Lower lobe of right lung (tissue), 2 donors: ENCODE measurements at places on chromosomes 5 and 9. TPM values are rescaled to one million over a fixed set of nuclear protein-coding genes. Genes with fewer than 3 reads are reported as not detected.

DNA sequence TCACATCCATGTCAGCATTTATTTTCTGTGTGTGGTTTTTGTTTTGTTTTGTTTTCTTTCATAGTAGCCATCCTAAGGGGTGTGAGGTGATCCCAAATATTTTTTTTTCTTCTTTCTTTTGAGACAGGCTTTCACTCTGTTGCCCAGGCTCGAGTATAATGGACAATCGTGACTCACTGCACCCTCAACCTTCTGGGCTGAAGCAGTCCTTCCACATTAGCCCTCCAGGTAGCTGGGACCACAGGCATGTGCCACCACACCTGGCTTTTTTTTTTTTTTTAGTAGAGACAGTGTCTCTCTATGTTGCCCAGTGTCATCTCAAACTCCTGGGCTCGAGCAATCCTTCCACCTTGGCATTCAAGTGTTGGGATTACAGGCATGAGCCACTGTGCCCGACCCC, 59.1 kb downstream of the CDC42SE2 start:
- H3K27me3 ChIP-seq: no peaks in the 10 kb centered on the region
- H3K4me3 ChIP-seq: no peak overlapping the region
- H3K36me3 ChIP-seq: peaks cover 11% of the 10 kb centered on the region
- DNase-seq: no peak
- H3K27ac ChIP-seq: no peak overlapping the region
- H3K4me1 ChIP-seq: peaks cover 8% of the 10 kb centered on the region

DNA sequence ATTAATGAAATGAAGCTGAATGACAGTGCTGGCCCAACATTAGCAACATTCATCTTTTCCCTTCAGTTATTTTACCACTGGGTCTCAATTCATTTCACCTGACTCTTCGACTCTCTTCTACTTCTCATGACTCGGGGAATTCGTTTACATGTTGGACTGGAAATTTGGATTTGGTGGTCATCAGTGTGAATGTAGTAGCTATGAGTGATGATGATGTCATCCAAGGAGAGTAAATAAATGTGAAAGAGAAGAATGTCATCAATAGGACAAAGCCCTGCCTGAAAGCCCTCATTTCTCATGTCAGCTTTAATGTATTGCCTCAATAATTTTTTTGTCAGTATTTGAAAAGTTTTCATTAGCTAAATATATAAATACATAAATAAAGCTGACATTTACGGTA, 21.9 kb upstream of the CFAP95 start:
- H3K4me1 ChIP-seq: no peaks in the 10 kb centered on the region
- no peaks in the 10 kb centered on the region for H3K36me3 ChIP-seq
- H3K4me3 ChIP-seq: no peak overlapping the region
- no peak for DNase-seq

DNA sequence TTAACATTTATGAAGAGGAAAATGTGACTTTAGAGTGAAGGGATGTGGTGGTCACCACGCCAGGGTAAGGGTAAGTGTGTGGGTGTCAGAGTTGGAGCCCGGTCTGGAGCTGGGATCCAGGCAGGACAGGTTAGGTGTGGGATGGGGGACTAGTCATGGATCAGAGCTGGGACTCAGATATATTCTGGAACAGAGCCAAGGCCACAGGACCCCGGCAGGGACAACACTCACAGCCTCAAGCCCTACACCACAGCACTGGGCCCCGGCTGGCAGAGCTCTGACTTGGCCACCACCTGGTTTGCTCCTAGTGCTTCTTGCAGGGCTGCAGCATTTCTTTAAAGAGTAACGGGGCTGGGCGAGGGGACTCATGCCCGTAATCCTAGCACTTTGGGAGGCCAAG, 47.4 kb downstream of the C5orf15 start:
- H3K27ac ChIP-seq: no peak overlapping the region

GRCh38 chr5:40001796-40002195, 577.0 kb upstream of the DAB2 start:
- H3K4me3 ChIP-seq: no peak overlapping the region
- no peak for DNase-seq
- H3K4me1 ChIP-seq: no peaks in the 10 kb centered on the region
- H3K27ac ChIP-seq: no peak overlapping the region
- no peaks in the 10 kb centered on the region for H3K36me3 ChIP-seq

GRCh38 chr5:65481635-65482295, at the start of gene ADAMTS6:
Gene ADAMTS6 (minus strand): TSS chr5:65481920. CDS start chr5:65473673, 8,247 bp downstream.
- peak within 1 kb of the TSS; percentile 60 for H3K4me3 ChIP-seq
- H3K4me1 ChIP-seq: peaks cover 18% of the 10 kb centered on the region
- H3K27ac ChIP-seq: peak within 1 kb of the TSS; percentile 76
- peak; percentile 87 for DNase-seq
- no peaks in the 10 kb centered on the region for H3K27me3 ChIP-seq

- no peaks in the 10 kb centered on the region for H3K4me1 ChIP-seq
- H3K27ac ChIP-seq: no peak overlapping the region
- no peaks in the 10 kb centered on the region for H3K27me3 ChIP-seq
- no peak overlapping the region for H3K4me3 ChIP-seq
- no peak for DNase-seq
- no peaks in the 10 kb centered on the region for H3K36me3 ChIP-seq
These were observed 37.6 kb downstream of the MAST4 start for GRCh38 chr5:66633754-66634153.

DNA sequence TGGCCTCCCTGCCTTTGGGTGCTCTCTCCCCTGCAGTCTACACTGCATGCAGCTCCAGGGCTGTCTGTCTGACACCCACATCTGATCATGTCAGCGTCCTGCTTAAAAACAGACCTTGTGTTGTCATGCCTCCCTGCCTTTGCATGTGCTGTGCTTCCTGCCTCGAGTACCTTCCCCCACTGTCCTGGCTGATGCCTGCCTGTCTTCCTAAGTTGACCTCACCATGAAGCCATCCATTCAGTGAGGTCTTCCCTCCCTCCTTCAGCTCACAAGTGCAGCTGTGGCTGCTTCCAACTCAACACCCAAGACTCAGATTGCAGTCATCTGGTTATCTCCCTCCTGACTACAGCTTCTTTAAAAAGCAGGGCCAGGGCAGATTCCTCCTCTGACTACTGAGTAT, 5.5 kb downstream of the ANGPTL2 start:
- H3K4me3 ChIP-seq: no peak overlapping the region
- no peak for DNase-seq
- no peaks in the 10 kb centered on the region for H3K27me3 ChIP-seq
- peaks cover 22% of the 10 kb centered on the region for H3K4me1 ChIP-seq
- H3K27ac ChIP-seq: no peak overlapping the region
- H3K36me3 ChIP-seq: no peaks in the 10 kb centered on the region

GRCh38 chr9:36746415-36746814, 173.7 kb downstream of the MELK start:
- DNase-seq: no peak
- H3K36me3 ChIP-seq: no peaks in the 10 kb centered on the region
- H3K27ac ChIP-seq: no peak overlapping the region
- H3K27me3 ChIP-seq: peaks cover 27% of the 10 kb centered on the region
- H3K4me1 ChIP-seq: no peaks in the 10 kb centered on the region

- H3K27me3 ChIP-seq: no peaks in the 10 kb centered on the region
- no peaks in the 10 kb centered on the region for H3K4me1 ChIP-seq
- H3K36me3 ChIP-seq: peaks cover 57% of the 10 kb centered on the region
These were observed 34.0 kb downstream of the MTRR start for GRCh38 chr5:7902666-7903625.

- peak overlapping the region; percentile 21 for H3K27ac ChIP-seq
- peaks cover 65% of the 10 kb centered on the region for H3K36me3 ChIP-seq
- H3K4me3 ChIP-seq: no peak overlapping the region
These were observed 11.0 kb downstream of the LPCAT1 start for GRCh38 chr5:1512541-1513291.

- peaks cover 3% of the 10 kb centered on the region for H3K4me1 ChIP-seq
- H3K4me3 ChIP-seq: no peak overlapping the region
- H3K27me3 ChIP-seq: no peaks in the 10 kb centered on the region
- no peak overlapping the region for H3K27ac ChIP-seq
These were observed 43.5 kb upstream of the RNF38 start for GRCh38 chr9:36443581-36443980.

- H3K27ac ChIP-seq: peak overlapping the region; percentile 92
- no peaks in the 10 kb centered on the region for H3K27me3 ChIP-seq
- H3K36me3 ChIP-seq: no peaks in the 10 kb centered on the region
- no peak for DNase-seq
- peaks cover 39% of the 10 kb centered on the region for H3K4me1 ChIP-seq
- H3K4me3 ChIP-seq: peak overlapping the region; percentile 84
These were observed 256 bp upstream of the CLINT1 start for GRCh38 chr5:157859227-157859575.

- no peak for DNase-seq
- no peak overlapping the region for H3K4me3 ChIP-seq
- H3K36me3 ChIP-seq: no peaks in the 10 kb centered on the region
- H3K27me3 ChIP-seq: no peaks in the 10 kb centered on the region
These were observed 41.7 kb upstream of the BARX1 start for GRCh38 chr9:93996863-93997262.

Gene SCGB3A1
- total RNA-seq: 1,318 TPM

Gene BNC2
- 15.0 TPM for total RNA-seq

Gene KIAA0825
- total RNA-seq: 5.5 TPM

Gene PCDHB15
- 2.8 TPM for total RNA-seq

Gene SHROOM1
- total RNA-seq: 17.3 TPM

Gene CNTLN
- 9.2 TPM for total RNA-seq
